ENCODE measurements at places on chromosomes 2 and 18.

- peak; percentile 45 for DNase-seq
Observed at GRCh38 chr2:8679827-8680731, 1.8 kb upstream of the ID2 start.

DNA sequence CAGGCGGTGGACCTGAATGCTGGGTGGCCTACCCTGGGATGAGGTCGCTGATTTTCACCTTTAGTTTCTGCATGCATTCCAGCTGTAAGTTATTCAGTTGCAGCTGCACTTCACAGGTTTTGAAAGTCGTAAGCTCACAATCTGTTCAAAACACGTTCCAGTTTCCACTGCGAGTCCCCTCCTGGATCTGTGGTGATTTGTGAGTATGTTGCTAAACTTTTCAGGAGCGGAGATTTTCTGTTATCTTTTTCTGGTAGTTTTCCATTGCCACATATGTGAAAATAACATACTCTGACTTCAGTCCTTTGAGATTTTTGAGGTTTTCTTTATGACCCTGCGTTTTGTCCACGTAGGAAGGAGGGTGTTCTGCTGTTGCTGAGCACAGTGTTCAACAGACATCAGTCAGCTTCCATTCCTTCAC is 102.1 kb downstream of the SNTG2 start:
- no peak for DNase-seq

GRCh38 chr2:219628986-219629901 is 1.8 kb downstream of the SLC4A3 start:
- DNase-seq, result no peak

- no peak for DNase-seq
Observed at GRCh38 chr2:189933041-189933440, 129.5 kb downstream of the MSTN start.

DNA sequence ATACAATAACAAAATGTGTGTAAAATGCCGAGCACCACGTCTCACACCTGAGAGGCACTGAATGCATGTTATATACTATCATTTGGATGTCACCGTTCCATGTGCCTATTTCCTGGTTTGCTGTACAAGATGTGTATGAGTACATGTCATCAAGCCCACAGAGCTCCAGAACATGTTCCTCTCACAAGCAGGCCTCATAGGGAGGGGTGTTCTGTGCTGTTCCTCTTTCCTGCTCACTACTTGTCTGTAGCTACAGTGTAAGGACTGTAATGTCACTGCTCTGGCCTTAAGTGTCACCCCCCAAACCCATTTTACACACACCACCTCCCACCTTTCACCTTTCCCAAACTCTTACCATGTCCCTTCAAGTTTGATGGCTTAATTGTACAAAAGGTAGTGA is 1.8 kb downstream of the AFF3 start:
- no peak for DNase-seq
